AG04449 (cell line): ENCODE measurements at places on chromosomes 1 and 21.

- no peak for DNase-seq
These were observed 5.1 kb downstream of the NAV1 start for GRCh38 chr1:201543871-201544642.

GRCh38 chr1:200610846-200611245, 9.7 kb downstream of the KIF14 start:
- no peak for DNase-seq

GRCh38 chr1:167532964-167533824, 14.9 kb upstream of the CD247 start:
- no peak for DNase-seq

GRCh38 chr1:110956586-110956985, 7.1 kb downstream of the LRIF1 start:
- DNase-seq = no peak

DNA sequence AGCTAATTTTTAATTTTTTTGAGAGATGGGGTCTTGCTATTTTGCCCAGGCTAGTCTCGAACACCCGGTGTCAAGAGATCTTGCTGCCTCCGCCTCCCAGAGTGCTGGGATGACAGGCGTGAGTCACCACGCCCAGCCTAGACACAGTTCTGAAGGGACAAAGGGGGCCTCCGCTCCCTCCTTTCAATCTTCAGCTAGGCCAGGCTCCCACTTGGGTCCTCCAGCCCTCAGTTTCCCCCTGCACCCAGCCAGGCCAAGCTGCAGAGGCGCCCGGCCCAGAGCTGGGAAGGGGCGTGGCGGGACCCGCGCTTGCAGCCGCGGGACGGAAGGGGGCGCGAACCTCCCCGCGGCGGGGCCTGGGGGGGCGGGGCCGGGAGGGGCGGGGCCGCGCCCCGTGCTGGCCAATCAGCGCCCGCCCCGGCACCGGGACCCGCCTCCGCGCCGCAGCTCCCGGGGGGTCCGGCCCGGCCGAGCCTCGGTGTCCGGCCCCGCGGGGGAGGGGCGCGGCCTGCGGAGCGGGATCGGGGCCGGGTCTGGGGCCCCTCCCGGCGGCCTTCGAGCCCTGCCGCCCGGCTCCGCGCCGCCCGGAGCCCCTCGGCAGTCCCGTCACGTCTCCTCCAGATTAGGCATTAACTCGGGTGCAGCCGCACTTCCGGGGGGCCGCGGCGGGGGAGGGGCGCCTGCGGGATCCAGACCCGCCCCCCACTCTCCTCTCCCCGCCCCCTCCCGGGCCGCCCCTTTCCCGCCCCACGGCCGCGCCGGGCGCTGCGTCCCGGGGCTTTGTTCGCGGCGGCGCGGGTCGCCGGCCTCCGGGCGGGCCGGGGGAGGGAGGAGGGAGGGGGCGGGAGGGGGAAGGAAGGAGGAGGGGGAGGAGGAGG, 559 bp upstream of the AGRN start:
- DNase-seq = no peak

GRCh38 chr1:80629304-80629837, 1171.4 kb upstream of the ADGRL2 start:
- DNase-seq = no peak

DNA sequence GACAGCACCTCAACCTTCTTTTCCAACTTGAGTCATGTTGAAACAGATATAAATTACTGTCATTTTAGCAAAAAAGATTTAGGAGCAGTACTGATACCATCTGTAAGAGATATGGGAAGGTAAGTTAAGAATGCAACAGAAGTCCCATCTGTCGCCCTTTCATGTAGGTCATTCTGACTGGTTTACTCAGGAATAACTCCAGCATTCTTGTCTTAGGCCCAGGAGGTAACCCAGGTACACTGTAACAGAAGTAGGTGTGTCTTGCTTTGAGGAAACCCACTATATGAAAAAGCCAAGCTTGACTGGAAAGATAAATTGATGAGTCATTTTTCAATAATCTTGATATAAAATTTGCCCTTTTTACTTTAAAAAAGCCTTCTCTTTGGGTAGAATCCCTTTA, 35.4 kb downstream of the PGM1 start:
- DNase-seq = no peak

- no peak for DNase-seq
These were observed 217.1 kb upstream of the CHRM3 start for GRCh38 chr1:239169276-239169675.
